ENCODE measurements at places on chromosomes 2 and 18.

- no peak for DNase-seq
Measured at GRCh38 chr2:23360571-23361125, 24.3 kb upstream of the KLHL29 start.

- peak; percentile 54 for DNase-seq
Measured at GRCh38 chr2:43676322-43677050, at the start of gene C1GALT1C1L. Gene C1GALT1C1L (minus strand): TSS chr2:43676429. CDS start chr2:43676322, 107 bp downstream.

GRCh38 chr2:232211743-232212686, 166.5 kb upstream of the ALPP start:
- peak; percentile 11 for DNase-seq

- peak; percentile 26 for DNase-seq
Measured at GRCh38 chr2:144414324-144414845, 105.5 kb downstream of the ZEB2 start.

DNA sequence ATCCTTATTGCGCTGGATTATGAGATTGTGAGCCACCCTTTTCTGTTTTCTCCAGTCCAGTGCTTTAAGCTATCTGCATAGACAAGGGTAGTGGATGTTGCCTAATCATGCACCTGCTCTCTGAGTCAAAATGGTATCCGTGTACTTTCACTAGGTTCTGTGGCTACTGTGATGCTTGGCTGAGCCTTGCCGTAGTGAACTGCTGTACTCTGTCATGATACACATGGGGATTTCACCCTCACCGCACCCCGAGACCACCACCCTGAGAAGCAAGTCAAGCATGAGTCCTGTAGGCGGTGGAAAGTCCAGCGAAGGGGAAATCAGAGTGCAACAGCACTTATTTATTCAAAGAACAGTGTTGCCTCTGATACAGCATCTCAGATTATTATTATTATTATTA, 55.0 kb downstream of the ARHGAP25 start:
- no peak for DNase-seq

DNA sequence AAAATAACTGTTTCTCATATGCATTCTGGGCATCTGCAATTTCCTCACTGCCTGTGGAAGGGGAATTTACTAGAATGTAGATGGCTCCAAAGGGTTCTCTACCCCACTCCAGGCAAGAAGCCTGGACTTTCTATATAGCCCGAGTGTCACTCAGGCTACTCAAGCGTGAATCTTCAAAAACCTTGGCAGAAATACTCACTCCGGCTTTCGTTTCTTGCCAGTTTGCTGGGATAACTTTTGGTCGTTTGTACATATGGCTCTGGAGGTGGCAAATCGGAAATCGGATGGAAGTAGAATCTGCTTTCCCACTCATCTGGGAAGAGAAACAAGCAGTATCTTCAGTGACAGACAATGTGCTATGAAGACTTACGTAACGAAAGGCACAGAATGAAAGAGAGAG, 30.7 kb downstream of the WIPF1 start:
- DNase-seq = no peak

GRCh38 chr18:55106466-55106865, 147.2 kb upstream of the CCDC68 start:
- DNase-seq = no peak

GRCh38 chr2:240567872-240568677, at the start of gene RNPEPL1:
Gene RNPEPL1 (plus strand): TSS chr2:240568484. CDS start chr2:240568587, 103 bp downstream.
- DNase-seq = peak; percentile 64

- DNase-seq = no peak
Measured at GRCh38 chr2:59713577-59713976, 839.9 kb downstream of the BCL11A start.

DNA sequence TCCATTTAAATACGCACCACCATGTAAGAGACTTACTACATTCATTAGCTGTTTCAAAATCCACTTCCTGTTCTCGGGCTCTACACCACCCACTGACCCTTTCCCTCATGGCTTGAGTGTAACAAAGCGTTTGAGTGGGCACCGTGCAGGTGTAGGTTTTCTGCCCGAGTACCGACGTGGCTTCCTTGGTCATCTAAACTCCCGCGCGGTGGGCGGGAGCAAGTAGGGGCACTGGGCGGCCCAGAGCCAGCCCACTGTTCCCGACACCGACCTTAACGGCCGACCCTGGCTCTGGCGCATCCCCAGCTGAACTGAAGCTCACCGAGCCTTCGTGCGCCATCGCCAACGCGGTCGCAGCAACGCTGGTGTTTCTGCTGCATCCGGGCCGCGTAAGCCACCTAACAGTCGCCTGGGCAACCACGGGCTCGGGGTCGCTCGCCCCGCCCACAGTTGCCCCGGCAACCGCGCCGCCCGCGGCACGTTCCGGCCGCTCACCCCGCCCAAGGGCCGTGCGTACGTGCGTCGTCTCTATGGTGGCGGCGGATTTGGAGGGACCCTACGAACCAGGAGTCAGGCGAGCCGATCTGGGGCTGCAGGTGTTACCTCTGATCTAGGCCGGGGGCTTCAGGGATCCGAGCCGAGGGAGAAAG, at the start of the genes C2orf81 and WDR54:
Gene C2orf81 (minus strand): TSS at position 399 of the 650 bp plus-strand sequence. CDS start 59 bp downstream, at position 340.
Gene WDR54 (plus strand): TSS at position 510 of the 650 bp plus-strand sequence. CDS start 424 bp downstream, outside the sequence.
- peak; percentile 92 for DNase-seq

DNA sequence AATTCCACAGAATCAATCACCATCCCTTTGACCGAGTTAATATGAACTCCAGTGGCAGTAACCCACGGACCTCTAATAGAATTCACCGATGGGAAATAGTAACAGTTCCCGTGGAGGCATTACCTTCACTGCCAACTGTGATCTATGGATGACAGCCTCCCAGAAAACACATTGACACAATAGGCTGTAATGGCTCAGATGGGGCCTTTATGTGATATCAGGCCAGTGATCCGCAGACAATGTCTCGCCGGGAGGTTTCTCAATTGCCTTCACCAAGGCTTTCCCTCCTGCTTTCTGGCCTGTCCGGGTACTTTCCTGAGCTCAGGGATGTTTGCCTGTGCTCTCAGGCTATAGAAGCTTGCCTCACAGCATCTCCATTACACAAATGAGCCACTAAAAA, 34.4 kb upstream of the KLF7 start:
- DNase-seq = no peak

DNA sequence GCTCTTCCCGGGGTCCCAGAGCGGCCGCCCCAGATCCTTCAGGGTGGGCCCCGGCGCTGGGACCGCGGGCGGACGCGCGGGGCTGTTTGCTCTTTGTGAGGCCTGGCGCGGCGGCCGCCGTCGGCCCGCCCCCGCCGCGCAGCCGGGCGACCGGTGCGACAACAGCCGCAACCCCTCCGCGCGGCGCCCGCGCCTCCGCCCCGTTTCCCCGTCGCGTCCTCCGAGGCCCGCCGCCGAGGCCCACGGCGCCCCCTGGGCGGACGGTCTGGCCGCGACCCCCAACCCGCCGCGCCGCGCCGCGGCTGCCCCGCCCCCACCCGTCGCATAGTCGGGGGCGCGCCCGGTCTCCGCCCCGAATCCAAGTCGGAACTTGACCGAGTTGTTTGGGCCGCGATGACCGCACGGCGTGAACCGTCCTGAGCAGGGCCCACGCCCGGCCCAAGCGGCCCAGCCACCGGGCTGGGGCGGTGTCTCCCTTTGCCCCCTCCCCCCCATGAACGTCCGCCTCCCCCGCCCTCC, 448 bp downstream of the YPEL5 start:
- no peak for DNase-seq

- no peak for DNase-seq
Measured at GRCh38 chr2:210440206-210440605, 36.4 kb downstream of the LANCL1 start.

GRCh38 chr2:73561422-73561821, 80.8 kb downstream of the NAT8 start:
- no peak for DNase-seq

DNA sequence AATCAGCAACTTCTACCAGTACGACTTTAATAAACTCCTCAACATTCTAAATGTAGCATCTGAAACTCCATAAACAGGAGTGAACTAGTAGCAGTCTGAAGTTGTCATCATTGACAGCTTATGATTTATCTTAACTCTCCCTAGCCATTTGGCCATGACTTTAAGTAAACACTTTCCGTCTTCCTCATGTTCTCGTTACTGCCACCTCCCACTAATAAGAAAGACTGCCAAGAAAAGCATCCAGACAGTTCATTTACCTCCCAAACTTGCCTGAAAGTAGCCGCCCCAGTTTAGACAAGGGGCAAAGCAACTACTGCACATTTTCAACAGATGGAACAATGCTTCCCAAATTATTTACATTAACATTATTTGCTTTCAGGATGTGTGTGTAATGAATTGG, 287.5 kb downstream of the OSR1 start:
- DNase-seq = no peak

- DNase-seq = no peak
Measured at GRCh38 chr18:30491815-30492551, 550.6 kb downstream of the DSC3 start.

DNA sequence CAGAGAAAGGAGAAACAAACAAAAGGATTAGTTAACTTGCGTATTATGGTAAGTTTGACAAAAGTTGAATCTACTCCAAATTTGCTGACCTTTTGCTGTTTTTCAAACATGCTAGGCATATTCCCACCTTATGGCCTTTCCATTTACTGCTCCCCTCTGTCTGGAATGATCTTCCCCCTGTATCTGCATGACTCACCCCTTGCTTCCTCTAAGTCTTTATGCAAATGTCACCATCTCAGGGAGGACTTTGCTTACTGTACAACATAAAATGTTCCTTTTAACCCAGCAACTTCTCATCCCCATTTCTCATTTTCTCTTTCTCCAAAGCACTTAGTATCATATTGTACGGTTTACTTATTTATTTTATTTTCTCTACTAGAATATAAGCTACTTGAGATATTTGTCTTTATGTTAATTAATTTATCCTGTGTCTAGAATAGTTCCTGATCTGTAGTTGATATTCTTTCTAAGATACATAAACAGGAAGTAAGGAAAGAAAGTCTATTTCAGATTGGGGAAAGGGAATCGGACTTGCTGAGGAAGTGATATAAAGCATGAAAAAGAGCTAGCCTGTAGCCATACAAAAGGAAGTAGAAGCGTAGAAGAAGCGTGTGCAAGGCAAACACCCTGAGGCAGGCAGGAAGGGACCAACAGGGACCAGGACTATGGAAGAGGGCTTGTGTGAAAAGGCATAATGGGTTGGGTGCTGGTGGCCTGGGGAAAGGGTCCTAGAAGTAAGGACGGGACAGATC, 144.9 kb upstream of the ERBB4 start:
- DNase-seq = no peak

DNA sequence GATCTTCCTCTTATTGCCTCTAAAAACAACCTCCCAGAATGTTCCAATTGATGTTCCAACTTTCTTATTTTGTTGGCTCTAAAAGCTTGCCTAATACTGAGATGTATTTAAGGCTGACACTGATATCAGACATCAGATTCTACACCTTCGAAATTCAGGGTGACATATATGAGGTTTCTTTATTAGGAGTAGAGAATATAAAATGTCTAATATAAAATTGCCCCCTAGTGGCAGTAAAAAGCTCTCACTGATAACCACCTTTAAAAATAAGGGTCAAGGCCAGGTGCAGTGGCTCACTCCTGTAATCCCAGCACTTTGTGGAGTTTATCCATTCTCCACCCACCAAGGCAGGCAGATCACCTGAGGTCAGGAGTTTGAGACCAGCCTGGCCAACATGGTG, 789.7 kb upstream of the SLC39A10 start:
- DNase-seq = peak; percentile 55

- DNase-seq = peak; percentile 2
Measured at GRCh38 chr2:176491172-176491904, 222.1 kb downstream of the MTX2 start.

- DNase-seq = no peak
Measured at GRCh38 chr2:133194777-133195335, 373.4 kb downstream of the NCKAP5 start.

DNA sequence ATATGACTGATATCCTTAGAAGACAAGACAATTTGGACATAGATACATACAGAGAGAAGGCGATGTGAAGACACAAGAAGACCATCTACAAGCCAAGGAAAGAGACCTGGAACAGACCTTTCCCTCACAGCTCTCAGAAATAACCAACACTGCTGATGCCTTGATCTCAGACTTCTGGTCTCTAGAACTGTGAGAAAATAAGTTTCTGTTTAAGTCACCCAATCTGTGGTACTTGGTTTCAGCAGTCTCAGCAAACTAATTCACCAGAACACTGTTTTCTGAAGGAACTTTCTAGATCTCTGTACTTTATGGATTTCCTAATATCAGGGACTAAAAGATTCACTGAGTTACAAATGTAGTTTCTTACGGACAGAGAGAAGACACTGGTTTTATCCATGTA, 58.8 kb downstream of the NAB1 start:
- no peak for DNase-seq

DNA sequence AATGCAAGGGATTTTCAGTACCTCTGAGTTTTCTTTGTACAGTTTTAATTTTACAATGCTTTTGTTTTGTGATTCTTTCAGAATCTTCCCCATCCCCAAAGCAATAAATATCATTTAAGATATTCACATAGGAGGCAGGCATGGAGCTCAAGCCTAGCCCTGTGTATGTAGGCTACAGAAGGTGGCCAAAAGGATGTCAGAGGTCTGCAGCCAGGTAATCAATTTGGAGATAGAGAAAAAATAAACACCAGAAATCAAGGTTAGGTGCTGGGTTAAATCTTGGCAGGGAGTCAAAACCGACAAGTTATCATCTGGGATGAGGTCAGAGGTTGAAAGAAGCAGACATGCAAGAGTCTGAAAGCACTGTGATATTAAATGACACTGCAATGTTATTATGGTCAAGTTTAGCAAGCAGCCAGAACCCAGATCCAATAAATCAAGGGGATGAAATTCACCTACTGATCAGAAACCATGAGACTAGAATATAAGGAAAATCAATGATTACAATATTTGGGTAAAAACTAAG, 45.1 kb upstream of the LRP1B start:
- no peak for DNase-seq

DNA sequence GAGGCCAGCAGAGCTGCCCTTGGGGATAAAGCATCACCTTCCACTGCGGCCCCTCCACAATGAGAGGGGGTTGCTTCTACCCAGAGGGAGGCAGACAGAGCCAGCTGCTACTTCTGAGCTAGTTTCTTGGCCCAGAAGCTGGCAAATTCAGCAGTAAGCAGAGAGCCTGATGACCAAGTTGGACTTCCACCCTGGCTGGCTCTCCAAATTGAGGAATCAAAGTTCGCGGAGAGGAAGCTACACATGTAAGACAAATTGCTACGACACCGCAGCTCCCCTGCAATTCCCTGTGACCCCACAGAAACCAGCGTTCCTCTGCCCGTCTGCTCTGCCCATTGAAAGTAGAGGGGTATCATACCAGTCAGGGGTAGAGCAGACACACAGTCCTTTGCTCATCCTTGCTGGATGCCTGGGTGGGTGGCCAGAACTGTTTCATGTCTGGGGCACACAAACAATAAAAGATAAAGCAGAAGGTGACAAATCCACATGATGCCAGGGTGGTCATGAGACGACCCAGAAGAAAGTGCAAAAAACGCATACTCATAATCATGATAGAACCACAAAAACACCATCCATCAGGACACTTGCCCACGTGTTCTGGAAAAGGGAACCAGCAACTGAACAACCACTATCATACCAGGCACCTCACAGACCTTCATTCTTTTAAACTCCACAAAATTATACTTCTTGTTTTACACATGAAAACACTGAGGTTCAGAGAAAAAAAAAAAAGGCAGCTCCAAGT, 5.4 kb downstream of the TFCP2L1 start:
- no peak for DNase-seq

- peak; percentile 55 for DNase-seq
Measured at GRCh38 chr2:63851691-63852311, 10.1 kb downstream of the UGP2 start.

- peak; percentile 68 for DNase-seq
Measured at GRCh38 chr2:10097352-10098148, 17.3 kb upstream of the CYS1 start.

- DNase-seq = no peak
Measured at GRCh38 chr2:10172033-10172871, 49.7 kb downstream of the RRM2 start.

Data from hematopoietic multipotent progenitor cell treated with erythropoietin and hydrocortisone succinate and interleukin-3 and kit ligand, for 6 days (in vitro differentiated cells).